ENCODE measurements at places on chromosomes 2 and 18. TPM values are rescaled to one million over a fixed set of nuclear protein-coding genes. Genes with fewer than 3 reads are reported as not detected.

SLC9A4 gene
- under 0.01 TPM for total RNA-seq

ROCK2 gene
- total RNA-seq, result 35.3 TPM

STEAP3 gene
- 8.6 TPM for total RNA-seq

CDH2 gene
- 4.7 TPM for total RNA-seq

TRIM43 gene
- total RNA-seq, result not detected

PROKR1 gene
- total RNA-seq, result not detected

MC2R gene
- not detected for total RNA-seq

CDCA7 gene
- 7.3 TPM for total RNA-seq

TMEM163 gene
- 0.16 TPM for total RNA-seq

DSG4 gene
- not detected for total RNA-seq

EMILIN1 gene
- 2.3 TPM for total RNA-seq

FBXO15 gene
- total RNA-seq, result 0.06 TPM

SMYD1 gene
- total RNA-seq, result not detected

EGR4 gene
- total RNA-seq, result not detected

RAB10 gene
- total RNA-seq, result 80.3 TPM

CNRIP1 gene
- 42.7 TPM for total RNA-seq

RGPD3 gene
- total RNA-seq, result under 0.01 TPM
